NCI-H1436 treated with DMSO at 0.1 percent for 48 hours (cell line): ENCODE measurements at places on chromosomes 1 and 21.

DNA sequence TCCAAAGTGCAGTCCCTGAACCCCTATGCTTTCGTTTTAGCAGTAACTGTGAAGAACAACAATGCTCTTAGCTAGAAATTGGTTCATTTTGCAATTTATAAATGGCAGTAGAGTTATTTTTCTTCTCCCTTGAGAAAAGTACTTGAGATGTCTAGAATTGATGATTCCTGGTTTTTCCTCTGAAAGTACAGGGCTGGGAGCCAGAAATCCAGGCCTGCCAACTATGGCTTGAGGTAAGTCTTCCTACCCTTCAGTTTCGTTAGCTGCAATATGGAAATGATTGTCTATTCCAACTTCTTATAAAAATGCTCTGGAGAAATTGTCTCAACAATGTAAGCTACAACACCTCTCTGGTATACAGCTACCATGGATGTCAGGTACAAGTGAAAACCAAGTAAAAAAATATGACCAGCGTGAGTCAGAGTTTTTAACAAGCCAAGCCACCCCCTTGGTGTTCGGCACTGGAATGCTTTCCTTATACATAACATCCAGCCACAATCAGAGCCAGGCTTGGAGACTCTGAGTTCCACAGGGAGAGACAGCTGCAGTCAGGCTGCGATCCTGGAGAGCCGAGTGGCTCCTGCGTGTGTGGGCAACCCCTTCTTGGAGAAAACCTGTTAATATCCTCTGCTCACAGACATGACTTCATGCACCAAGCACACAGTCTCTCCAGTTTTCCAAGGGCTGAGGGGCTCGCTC lies 22.0 kb downstream of the TSPAN2 start:
- DNase-seq = no peak

- no peak for DNase-seq
Observed at GRCh38 chr1:178324003-178324402, 172.8 kb downstream of the CLEC20A start.

DNA sequence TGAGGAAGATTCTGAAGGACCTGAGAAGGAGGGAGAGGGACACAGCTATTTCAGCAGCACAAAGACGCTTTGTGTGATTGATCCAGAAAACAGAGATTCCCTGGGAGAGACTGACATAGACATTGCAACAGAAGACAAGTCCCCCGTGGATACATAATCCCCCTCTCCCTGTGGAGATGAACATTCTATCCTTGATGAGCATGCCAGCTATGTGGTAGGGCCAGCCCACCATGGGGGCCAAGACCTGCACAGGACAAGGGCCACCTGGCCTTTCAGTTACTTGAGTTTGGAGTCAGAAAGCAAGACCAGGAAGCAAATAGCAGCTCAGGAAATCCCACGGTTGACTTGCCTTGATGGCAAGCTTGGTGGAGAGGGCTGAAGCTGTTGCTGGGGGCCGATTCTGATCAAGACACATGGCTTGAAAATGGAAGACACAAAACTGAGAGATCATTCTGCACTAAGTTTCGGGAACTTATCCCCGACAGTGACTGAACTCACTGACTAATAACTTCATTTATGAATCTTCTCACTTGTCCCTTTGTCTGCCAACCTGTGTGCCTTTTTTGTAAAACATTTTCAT lies 161.3 kb upstream of the SGIP1 start:
- no peak for DNase-seq

DNA sequence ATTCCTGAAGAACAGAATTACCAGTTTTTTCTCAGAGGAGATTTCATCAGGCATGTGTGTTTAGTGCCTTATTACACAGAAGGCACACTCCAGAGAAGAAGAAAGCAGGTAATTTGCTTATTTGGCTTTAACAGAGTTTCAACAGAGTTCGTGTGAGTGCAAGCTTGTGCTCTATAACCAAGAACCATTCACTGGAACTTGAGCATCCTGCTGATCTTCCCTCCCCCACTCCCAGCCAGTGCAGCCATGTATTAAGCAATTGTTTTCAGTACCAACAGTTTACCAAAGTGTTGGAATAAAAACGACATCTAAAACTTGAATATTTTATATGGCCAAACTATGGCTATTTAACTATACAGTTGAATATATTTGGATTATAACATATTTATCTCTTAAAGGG lies 4.3 kb downstream of the MGST3 start:
- DNase-seq = no peak

DNA sequence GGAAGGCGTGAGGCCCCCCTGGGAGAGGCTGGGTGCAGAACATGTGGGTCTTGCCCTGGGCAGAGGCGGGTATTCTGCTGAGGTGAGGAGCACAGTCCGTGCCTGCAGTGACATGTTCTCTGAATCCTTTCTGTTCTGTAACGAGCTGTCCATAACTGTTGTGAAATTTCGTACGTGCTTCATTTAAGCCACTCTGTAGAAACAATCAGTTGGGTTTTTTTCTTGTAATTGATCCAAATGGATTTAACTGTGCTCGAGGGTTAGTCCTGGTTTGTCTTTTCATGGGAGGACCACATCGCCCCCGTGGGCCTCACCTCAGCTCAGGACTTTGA lies 45.4 kb upstream of the DIP2A start:
- no peak for DNase-seq

DNA sequence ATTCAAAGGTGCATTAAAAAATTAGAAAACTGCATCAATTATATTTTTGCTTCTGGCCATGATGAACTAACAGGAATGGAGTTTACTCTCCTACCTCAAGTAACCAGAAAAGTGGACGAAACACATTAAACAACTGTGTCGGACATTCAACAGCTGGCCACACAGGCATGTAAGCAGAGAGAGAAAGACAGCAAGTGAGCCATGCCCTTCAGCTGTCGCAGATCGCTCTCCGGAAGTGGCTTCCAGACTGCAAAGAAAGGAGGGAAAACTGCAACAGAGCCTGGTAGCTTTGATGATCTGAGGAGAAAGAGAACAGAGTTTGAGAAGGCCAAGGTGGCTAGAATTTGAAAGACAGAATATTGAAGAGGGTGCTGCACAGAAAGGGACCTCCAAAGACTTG lies 557.2 kb downstream of the MATN1 start:
- no peak for DNase-seq

GRCh38 chr1:23909412-23909811 lies 3.8 kb downstream of the CNR2 start:
- no peak for DNase-seq

DNA sequence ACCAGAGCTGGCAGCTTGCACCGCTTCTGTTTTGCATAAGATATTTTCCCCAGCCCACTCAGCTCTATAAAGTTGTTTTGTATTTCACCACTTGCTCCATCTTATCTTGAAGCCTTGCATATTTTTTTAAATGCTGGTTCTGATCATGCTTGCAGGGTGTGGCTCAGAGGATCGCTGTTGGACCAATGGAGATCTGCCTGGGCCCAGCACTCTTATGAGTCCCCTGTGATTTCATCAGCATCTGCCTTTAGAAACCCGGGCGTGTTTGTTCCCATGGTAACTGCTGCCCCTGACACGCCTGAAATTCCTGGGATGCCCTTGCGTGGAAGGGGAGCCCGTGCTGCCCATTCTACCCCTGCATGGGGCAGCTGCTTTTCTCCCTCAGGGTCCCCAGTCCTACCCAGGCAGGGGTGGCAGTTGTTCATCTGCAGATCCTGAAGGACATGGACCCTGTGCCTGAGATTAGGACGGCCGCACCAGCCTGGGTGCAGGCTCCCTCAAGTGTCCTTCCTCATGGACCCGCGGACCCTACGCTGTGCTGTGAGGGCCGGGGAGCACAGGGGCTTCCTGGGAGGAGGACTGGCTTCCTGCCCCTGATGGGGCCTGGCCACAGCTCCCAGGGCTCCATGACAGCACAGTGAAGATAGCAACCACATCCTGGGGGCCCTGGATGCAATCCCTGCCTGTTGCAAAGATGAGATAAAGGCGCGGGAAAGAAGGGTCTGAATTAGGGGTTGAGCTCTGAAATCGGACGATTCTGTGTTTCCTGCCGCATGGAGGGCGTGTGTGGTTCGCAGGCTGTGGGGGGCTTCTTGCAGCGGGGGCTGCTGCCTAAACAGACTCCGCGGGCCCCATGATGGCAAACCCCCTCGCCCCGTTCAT lies 226.5 kb downstream of the SDCCAG8 start:
- no peak for DNase-seq

GRCh38 chr1:181499825-181500224 lies 16.5 kb downstream of the CACNA1E start:
- DNase-seq = no peak

DNA sequence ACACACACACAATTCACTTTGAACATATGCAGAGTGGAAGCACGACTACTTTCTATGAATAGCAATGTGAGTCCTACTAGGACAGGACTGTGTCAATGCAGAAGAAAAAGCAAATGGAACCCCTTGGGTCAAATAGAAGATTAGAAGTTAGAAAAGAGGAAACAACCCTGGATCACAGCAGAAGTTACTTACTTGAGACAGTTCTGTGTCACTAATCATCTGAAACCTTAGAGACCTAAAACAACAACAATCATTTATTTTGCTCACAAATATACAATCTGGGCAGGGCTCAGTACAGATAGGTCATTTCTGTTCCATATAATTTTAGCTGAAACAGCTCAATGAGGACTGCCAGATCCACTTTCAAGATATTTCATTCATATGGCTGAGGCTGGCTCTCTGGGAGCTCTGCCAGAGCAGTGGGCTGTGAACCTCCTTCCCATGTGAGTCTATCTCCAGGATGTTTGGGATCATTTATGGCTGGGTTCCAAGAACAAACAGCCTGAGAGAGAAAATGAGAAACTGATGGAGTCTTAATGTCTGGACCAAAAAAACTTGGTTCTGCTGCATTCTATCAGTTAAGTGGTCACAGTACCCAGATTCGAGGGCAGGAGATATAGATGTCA lies 42.5 kb upstream of the IL10 start:
- DNase-seq = no peak

DNA sequence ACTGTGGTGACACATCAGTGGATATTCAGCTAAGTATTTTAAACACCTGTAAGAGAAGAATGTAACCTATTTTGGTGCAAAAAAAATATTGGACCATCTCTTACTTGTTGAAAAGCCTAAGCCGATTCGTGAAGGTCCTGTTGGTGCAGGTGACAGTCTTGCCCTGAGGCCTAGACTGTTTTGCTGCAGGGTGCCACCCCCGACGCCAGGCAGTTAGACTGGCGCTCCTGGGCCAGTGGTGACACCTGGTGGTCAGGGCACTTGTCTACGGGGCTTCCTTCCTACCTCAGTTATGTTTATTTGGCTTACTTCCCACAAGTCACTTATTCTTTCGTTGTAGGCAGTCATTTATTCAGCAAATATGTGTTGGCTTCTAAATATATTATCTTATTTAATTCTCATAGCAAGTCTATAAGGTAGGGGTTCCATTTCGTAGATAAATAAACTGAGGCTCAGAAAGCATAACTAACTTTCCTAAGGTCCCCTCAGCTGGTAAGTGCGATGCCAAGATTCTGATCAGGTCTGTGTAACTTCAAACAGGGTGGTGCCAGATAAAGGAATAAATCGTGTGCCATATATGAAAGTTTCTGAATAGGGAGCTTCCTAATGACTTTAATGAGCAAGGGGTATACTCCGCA lies 1.9 kb downstream of the EEIG2 start:
- no peak for DNase-seq

- no peak for DNase-seq
Observed at GRCh38 chr1:240621249-240621648, 9.3 kb upstream of the GREM2 start.

DNA sequence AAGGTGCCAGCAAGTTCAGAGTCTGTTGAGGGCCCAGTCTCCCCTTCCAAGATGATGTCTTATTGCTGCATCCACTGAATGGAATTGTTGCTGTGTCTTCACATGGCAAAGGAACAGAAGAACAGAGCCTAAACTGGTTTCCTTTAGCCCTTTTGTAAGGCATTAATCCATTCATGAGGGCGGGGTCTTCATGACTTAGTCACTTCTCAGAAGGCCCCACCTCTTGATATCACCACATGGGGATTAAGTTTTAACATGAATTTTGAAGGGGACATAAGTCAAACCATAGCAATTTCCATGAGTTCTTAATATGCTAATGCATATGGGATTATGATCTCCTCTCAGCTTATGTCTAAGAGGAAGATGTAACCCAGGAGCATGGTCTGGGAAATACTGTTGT lies 182.9 kb downstream of the LRRC7 start:
- DNase-seq = no peak

GRCh38 chr1:199724049-199724448 lies 303.5 kb upstream of the NR5A2 start:
- DNase-seq = no peak

GRCh38 chr1:85327759-85328158 lies 51.3 kb upstream of the BCL10 start:
- no peak for DNase-seq

DNA sequence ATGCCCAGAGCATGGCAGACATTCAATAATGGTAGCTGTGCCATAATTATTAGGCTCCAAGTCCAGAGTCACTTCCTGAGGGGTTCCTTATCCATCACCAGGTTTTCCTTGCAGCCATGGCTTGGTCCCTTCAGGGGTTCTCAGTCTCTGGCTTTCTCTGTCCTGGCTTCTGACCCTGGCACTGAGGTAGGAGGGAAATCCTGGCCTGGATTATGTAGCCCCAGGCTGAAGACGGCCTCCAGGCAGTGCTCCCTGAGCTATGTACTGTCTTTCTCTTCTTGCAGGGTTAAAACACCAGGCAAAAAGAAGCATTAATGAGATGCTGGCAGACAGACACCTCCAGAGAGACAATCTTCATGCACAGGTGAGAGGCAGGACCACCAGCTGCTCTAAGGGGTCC lies 9.5 kb upstream of the PADI3 start:
- DNase-seq = no peak

DNA sequence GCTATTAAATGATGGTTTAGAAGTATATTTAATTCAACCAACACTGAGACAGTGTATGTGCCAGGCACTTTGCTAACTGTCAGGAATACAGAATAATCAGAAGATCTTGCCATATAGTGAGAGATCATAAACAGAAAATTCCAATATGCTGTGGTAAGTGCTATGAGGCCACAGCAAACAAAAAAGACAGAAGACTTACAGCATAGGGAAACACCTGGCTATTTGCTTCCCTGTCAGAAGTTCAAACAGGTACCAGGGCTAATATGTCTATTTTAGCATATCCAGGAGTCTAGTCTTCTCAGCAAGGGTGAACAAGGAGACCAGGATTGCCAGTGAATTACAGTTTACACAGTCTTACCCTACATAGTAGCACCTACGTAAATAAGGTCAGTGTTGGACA lies 30.4 kb downstream of the TRIT1 start:
- no peak for DNase-seq

- DNase-seq = no peak
Observed at GRCh38 chr1:103106426-103107341, 1.6 kb downstream of the COL11A1 start.
